RWPE1 (cell line): ENCODE measurements at places on chromosomes 6 and 20.

DNA sequence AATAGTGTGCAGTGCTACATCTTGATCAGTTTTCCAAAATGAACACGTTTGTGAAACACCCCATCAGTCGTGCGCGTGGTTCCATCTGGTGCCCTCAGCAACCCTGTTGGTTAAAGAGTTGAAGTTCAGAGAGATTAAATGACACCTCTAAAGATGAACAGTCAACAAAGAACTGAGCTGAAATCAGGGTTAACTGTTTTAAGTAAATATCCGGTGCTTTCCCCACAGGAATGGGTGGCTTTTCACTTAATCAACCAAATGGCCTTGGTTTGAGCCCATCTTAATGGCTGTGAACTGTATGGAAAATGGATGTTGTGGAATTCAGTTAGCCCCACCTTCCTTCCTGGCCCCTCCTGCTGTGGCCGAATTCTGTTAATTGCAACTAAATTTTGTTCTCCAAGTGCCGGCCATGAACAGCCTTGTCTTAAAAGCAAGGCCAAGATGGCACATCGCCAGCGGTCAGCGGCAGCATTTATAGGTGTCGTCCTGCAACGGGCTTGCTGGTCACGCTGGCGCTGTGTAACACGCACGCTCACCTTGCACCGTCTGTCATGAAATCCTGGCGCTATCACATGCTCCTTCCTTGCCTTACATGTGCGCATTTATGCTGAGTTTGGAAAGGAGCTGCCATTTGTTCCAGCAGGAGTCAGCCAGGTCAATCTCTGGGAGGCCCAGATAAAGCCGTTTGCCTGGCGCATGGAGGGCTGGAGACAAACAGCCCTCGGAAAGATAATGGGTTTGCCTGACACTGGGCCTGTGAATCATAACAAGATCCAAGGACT, 164.5 kb downstream of the ERMARD start:
- DNase-seq = no peak

GRCh38 chr6:33914645-33915044, 110.8 kb upstream of the MLN start:
- no peak for DNase-seq

GRCh38 chr6:4316867-4317400, 181.6 kb upstream of the ECI2 start:
- DNase-seq = peak; percentile 63

DNA sequence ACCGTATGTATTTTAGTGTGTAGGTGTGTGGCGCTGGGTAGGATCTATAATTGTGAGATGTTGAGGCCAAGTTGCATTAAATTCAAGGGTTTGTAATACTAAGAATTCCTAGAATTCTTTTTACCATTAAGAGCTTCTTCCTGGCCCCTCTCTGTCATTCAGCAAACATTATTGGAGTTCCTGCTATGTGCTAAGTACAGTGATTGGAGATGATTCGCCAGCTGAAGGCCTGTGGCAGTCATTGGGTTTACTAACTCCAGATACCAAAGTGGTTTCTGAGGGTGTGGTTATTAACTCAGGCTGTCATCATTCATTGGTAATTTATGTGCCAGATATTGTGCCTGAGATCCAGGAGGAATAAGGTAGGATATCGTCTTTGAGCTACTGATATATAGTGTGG, 167.1 kb downstream of the LAMA2 start:
- DNase-seq = no peak

- DNase-seq = no peak
Observed at GRCh38 chr20:57898332-57898731, 188.5 kb upstream of the PMEPA1 start.

GRCh38 chr20:25246182-25246999, 1.5 kb upstream of the PYGB start:
- DNase-seq = no peak

GRCh38 chr6:31349301-31349700, 7.7 kb downstream of the HLA-B start:
- DNase-seq = no peak

DNA sequence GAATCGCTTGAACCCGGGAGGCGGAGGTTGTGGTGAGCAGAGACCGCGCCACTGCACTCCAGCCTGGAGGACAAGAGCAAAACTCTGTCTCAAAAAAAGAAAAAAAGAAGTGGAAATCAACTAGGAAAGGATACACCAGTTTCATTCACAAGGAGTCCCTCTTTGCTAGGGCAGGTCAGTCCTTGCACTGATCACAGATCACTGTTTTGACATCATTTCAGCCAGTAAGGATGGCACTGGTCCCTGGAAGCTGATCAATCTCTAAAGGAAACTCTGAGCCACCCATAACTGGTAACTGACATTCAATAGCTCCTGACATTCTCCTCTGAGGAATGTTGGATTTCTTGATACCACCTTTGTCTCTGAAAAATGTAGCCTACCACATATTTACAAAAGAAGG, 243.1 kb upstream of the SLC35B3 start:
- no peak for DNase-seq

DNA sequence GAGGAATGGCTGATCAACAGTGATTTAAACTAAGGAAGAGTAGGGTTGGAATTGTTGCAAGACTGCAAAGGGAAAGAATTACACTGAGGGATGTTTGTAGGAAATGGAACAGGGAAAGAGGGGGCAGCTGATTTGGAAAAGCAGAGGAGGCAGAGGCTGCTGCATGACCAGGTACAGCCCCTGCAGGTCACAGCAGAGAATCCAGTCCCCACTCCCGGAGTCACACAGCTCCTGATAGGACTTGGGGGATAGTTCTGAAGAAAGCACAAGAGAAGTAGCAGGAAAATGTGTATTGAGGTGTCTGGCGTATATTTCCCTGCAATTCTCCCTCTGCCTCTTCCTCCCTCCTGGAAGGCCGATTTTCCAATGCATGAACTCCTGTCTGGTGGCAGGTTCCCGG, 92.5 kb upstream of the PDE10A start:
- DNase-seq = no peak

DNA sequence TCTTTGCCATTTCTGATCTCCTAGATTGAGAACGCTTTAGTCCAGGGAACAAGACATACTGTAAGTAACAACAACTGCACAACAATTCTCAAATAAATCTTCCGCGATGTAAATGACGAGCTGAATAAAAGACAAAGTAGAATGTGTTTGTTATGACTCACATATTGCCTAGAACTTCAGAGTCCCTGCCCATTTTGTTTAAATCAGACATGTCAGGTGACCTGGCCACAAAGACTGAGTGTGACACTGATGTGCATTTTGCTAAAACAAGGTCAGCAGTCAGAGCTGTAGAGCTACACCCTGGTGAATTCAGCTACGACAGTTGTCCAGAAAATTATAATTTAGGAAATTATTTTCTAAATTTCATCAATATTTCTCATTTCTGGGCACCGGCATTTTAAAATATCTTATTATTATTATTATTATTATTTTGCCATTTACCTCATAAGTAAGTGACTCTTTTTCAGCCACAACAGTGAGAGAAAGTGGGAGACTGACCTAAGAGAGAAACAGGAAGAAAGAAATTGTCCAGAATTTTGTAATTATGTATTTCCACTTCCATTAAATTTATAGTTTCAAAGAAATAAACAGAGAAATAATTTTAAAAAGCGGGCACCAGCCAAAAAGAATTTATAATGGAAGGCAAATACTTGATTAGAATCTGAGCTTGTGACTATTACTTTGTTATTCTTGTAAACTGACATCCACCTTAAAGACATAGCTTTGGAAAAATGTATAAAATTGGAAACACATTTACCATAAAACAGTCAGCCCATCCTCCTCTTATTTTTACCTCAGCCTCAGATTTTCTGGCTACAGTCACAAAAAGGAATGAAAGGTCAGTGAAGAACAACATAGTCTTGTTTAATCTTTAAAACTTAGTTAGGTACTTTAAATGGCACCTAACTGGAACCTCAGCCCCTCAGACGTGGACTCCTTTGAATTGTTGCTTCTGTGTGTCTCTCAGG, 157.0 kb upstream of the CITED2 start:
- DNase-seq = no peak

DNA sequence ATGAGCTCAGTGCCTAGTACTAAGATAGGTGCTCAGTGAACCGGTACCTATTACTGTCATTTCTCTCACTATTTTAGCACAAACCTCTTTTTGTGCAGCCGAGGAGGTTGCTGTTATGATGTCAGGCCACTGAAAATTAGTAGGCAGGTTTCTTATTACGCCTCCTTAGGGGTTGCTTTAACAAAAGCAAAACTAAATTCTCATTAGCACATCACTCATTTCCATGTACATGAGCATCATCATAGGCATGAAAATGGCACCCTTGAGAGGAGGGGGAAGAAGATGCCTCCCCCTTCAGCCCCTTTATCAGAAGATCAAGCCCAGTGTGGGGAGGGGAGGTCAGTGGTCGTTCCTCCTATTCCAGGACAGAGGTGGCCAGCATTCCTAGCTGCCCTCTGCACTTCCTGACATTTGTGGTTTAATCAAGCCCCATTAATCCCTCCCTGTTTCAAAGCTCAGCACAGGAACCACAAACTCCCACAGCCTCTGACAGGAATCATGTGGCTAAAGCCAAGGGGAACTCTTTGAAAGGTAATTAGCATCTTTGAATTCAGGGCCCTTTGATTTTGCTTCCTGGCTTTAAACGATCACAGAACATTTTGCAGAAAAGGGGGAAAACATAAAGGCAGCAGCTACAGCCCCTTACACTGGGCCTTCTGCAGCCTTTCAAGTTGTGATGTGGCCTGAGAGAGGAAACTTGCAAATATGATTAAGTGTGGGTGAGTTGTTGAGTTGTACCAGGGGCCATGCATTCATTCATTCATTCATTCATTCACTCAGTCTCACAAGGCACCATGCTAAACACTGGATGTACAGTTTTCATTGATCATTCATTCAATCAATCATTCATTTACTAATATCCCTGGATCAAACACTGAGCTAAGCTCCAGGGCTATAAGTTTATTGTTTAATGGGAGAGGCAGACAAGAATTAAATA, 31.9 kb upstream of the PSMF1 start:
- DNase-seq = no peak

GRCh38 chr6:116648156-116648555, 20.4 kb downstream of the ZUP1 start:
- no peak for DNase-seq

DNA sequence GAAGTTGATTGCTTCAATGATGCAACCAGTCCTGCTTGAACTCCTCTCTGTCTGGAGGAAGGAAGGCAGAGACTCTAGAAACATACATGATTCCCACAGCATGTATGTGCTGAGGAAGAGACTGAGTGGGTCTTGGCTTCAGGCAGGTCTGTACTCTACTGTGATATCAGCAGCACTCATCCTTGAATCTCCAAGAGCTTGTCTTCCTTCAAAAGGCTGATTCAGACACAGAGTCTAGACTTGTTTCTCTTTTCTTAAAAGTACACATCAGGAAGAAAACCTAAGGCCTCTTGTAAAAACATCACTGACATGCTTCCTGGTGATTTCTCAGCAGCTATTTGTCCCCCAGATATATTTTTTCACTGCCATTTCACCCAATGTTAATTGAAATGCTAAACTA, 155.7 kb upstream of the HEY2 start:
- no peak for DNase-seq

DNA sequence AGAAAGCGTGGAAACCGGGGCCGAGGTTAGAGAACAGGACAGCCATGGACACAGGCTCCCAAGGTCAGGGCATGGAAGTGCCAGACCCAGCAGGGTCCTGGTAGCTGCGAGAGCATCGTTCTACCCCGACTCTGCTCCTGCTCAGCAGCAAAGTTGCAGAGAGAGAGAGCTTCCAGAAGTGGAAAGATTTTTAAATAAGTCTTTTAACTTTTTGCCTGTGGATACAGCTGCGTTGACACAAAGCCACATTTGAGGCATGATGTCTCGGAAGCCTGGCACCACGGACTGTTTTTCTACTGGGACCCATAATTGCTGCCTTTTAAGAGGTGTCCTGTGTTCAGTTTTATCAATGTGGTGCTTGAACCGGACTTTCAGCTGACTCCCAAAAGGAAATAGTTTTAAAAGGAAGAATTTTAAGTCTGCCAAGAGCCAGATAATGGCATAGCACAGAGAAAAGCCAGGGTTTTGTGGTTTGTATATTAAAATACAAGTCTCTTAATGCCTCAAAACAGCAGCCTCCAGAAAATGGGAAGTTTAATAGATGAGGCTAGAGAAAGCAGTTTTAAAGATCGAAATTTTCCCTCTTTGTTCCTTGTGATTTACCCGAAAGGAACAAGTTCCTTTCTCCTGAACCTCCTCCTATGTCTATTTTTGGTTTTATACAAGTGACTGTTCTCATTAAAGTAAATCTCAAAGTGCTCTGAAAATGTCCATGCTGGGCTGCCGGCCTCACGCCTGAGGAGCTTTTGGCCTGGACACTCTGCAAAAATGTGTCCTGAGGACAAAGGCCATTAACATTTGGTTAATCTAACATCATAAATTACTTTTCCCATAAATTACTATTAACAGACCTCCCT, 91.5 kb downstream of the RIN2 start:
- no peak for DNase-seq

- peak; percentile 58 for DNase-seq
Observed at GRCh38 chr20:46056970-46057855, 28.2 kb downstream of the SLC12A5 start.

DNA sequence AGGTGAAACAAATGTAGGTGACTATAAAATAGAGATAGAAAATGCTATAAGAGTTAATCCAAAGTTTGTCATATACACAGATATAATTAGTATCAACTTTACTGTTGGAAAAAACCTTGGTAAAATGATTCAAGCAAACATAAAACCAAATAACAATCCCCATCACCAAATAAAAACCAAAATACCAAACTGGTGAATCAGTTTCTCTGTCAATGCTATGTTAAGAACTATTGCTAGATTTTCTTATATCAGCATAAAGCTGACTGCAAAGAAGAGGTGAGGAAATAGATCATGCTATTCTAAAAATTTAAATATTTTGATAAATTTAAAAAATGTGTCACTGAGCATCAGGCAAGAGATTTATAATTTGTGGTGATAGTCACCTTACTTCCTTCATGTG, 658.4 kb downstream of the PHF3 start:
- no peak for DNase-seq

- no peak for DNase-seq
Observed at GRCh38 chr6:25960734-25961133, 1.9 kb upstream of the TRIM38 start.

DNA sequence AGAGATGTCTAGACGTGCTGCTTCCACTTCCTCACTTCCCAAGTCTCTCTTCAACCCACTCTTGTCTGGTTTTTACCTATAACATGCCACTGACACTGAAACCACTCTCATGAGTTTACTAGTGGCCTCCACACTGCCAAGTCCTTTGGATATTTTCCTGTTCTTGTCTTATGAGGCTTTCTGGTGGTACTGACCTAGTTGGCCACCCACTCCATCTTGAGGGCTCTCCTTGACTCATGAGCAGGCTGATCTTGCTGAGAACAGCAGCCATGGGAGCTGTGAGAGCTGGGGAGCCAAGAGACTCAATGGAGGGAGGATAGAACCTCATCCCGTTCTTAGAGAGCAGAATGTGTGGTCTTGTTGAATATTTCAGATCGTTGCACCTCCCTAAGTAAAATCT, 283.4 kb upstream of the PRDM1 start:
- DNase-seq = no peak

DNA sequence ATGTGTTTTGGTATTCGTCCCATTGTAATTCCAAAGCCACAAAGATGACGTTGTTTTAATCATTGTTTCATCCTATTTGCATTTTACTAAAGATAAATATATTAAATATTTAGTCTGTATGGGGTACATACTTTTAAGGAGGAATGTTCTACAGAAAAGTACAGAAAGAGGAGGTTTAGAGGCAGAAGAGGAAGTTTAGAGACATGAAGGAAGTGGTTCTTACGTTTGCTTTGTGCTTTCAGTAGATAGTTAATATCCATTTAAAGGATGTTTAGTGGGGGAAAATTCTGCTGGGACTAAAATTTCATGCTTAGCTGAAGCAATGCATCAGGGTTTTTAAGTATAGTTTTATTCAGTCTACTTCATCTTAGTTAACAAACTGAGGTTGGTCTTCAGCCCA, 116.6 kb downstream of the CRYBG1 start:
- DNase-seq = no peak
